ENCODE measurements at places on chromosomes 1 and 21. TPM values are rescaled to one million over a fixed set of nuclear protein-coding genes. Genes with fewer than 3 reads are reported as not detected.

OR2T33 gene
- not detected for total RNA-seq

GRCh38 chr1:172230526-172230925 lies 190.0 kb upstream of the C1orf105 start:
- no peaks in the 10 kb centered on the region for H3K36me3 ChIP-seq
- no peak for DNase-seq
- H3K4me1 ChIP-seq, result no peaks in the 10 kb centered on the region
- no peaks in the 10 kb centered on the region for H3K27me3 ChIP-seq
- H3K27ac ChIP-seq, result no peak overlapping the region
- no peak overlapping the region for H3K4me3 ChIP-seq

RPRD2 gene
- total RNA-seq, result 27.9 TPM

DNA sequence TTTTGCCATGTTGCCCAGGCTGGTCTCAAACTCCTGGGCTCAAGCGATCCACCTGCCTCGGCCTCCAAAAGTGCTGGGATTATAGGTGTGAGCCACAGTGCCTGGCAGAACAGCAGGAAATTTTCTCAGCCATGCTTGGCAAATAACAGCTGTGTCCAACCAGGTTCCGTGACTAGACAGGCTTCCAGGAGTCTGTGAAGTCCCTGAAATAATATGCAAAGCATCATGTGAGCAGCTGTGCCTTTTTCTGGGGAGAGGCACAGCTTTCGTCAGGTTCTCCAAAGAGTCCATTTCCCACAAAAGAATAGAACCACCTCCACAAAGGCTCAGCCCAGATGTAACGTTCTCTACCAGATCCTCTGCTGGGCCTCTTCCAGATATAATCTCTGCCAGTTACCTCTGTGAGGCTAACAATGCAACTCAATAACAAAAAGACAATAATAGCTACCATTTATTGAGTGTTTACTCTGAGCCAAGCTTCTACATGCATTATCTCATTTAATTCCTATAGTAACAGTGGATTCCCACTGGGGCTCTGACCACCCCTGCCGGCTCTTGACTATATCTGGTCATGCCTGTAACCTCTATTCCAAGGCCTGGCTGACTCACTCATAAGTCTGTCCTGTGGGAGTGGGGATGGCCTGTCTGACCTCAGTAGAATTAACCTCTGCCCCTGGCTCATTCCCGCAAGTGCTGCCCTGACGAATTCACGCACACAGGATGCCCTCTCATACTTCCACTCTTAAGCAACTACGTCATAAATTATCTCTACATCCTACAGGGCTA lies 4.0 kb upstream of the NKAIN1 start:
- H3K27ac ChIP-seq, result no peak overlapping the region
- H3K27me3 ChIP-seq, result peaks cover 20% of the 10 kb centered on the region
- peaks cover 16% of the 10 kb centered on the region for H3K4me1 ChIP-seq
- no peak for DNase-seq
- no peak overlapping the region for H3K4me3 ChIP-seq

DNA sequence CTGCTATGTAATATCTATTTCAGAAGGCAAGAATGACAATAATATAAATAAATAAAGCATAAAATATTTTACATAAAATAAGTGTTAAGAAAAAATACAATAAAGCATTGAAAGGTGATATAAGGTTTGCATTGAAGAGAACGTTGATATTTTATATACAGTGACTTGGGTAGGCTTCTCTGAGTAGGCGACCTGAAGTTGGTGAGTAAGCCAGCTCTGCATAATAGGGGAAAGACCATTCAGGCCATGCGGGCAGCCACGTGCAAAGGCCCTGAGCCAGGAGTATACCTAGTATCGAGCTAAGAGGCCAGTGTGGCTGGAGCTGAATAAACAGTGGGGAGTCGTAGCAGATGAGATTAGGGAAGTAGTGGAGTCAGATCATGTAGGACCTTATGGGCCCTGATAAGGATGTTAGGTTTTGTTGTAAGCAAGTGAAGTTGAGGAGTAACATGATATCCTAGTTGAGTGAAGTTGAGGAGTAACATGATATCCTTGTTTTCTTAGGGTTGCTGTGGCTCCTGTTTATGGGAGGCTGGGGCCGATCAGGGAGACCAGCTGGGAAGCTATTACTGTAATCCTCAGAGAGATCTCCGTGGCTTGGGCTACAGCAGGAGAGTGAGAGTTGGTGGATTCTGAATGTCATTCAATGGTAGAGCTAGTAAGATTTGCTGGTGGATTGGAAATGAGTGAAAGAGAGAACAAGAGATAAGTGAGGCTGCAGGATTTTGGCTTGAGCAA lies 22.0 kb downstream of the KCNK1 start:
- no peak overlapping the region for H3K27ac ChIP-seq
- H3K4me3 ChIP-seq, result no peak overlapping the region
- no peak for DNase-seq
- H3K36me3 ChIP-seq, result no peaks in the 10 kb centered on the region
- no peaks in the 10 kb centered on the region for H3K4me1 ChIP-seq
- H3K27me3 ChIP-seq, result no peaks in the 10 kb centered on the region

TNNT2 gene
- 0.83 TPM for total RNA-seq

DNA sequence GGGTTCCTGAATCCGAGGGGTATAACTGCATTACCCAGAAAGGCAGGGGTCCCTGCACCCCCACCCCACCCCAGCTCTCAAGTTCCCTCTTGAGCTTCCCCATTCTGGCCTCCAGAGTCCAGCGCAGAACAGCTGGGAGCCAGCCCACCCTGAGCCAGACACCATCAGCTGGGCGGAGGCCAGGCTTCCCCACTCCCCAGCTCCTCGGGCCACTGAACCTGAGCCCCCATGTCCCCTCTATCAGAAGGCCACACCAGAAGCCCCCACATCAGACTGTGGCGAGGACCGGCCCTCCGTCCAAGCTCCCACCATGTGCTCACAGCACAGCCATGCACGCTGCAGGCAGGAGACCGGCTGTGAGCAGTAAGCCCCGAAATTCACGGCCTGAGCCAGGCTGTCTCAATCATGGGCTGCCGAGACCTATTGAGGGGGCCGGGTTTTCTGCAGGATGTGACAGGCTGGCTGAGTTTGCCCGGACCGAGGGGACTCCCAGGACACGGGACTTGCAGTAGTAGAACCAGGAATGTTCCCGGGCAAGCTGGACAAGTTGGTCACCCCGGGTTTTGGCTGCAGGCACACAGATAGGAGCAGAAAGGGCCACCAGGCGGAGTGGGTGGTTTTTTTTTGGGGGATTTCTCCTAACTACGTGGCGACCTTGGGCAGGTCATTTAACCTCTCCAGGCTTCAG lies 25.5 kb upstream of the TNFRSF1B start:
- no peaks in the 10 kb centered on the region for H3K36me3 ChIP-seq
- H3K27me3 ChIP-seq, result no peaks in the 10 kb centered on the region
- no peak overlapping the region for H3K4me3 ChIP-seq
- H3K27ac ChIP-seq, result no peak overlapping the region
- H3K4me1 ChIP-seq, result peaks cover 16% of the 10 kb centered on the region

PLA2G2F gene
- not detected for total RNA-seq

GRCh38 chr1:93585059-93585966 lies 96.3 kb downstream of the BCAR3 start:
- peak overlapping the region; percentile 69 for H3K27ac ChIP-seq
- DNase-seq, result no peak
- H3K36me3 ChIP-seq, result peaks cover 83% of the 10 kb centered on the region
- peaks cover 23% of the 10 kb centered on the region for H3K4me1 ChIP-seq
